ENCODE measurements at places on chromosomes 6 and 20. TPM values are rescaled to one million over a fixed set of nuclear protein-coding genes. Genes with fewer than 3 reads are reported as not detected.
A peak's percentile ranks its signal among the peaks of the same experiment; 100 is the strongest.

DNA sequence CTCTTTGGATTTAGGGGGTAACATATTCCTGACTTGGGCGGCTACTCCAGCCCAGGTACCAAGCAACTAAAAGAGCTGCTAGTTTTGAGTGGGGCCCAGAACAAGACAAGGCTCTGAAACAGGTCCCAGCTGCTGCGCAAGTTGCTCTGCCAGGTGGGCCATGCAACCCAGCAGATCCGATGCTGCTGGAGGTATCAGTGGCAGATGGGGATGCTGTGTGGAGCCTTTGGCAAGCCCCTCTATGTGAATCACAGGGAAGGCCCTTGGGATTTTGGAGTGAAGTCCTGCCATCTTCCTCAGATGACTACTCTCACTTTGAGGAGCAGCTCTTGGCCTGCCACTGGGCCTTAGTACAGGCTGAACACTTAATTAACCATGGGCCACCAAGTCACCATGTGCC is 43.7 kb upstream of the VSX1 start:
- H3K27me3 ChIP-seq = no peaks in the 10 kb centered on the region
- no peak for DNase-seq
- H3K36me3 ChIP-seq = no peaks in the 10 kb centered on the region
- H3K4me3 ChIP-seq = no peak overlapping the region
- H3K4me1 ChIP-seq = no peaks in the 10 kb centered on the region

DNA sequence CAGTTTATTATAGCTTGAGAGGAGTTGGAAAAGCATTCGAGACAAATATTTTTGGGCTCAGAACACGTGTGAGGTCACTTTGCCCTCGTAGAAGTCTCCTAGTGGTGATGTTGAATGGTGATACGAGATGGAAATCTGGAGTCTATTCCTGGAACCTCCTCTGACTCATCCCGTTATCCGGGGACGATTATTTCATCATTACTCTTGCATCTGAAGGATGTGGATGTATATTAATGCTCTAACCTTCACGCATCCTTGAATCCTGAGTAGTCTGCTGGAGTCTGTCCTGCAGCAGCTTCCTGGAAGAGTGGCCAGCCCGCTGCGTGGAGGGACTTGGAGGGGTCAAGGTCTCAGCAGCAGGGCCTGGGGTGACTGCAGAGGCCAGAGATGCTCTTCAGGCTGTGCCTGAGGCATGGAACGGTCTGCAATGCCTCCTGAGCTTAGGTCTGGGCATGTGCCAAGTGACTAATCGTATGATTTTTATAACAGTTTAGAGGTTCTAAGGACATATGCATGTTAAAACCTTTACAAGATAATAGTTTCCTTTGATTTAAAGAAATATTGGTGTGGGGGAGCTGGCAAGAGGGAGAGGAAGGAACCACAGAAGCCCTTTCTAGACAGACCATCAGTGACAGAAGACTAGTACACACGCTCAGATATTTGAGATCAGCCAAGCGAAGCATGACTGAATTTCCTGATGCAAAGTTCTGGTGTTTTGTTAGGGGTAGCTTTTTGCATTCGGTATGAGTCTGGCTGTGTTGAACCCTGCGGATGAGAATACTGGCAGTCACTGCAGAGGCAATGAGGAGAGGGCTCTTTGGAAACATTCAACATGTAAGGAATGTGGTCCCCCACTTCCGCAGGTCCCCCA is 400.2 kb downstream of the QKI start:
- H3K27me3 ChIP-seq = no peaks in the 10 kb centered on the region
- H3K4me1 ChIP-seq = no peaks in the 10 kb centered on the region
- no peaks in the 10 kb centered on the region for H3K36me3 ChIP-seq
- no peak overlapping the region for H3K4me3 ChIP-seq
- DNase-seq = no peak

DNA sequence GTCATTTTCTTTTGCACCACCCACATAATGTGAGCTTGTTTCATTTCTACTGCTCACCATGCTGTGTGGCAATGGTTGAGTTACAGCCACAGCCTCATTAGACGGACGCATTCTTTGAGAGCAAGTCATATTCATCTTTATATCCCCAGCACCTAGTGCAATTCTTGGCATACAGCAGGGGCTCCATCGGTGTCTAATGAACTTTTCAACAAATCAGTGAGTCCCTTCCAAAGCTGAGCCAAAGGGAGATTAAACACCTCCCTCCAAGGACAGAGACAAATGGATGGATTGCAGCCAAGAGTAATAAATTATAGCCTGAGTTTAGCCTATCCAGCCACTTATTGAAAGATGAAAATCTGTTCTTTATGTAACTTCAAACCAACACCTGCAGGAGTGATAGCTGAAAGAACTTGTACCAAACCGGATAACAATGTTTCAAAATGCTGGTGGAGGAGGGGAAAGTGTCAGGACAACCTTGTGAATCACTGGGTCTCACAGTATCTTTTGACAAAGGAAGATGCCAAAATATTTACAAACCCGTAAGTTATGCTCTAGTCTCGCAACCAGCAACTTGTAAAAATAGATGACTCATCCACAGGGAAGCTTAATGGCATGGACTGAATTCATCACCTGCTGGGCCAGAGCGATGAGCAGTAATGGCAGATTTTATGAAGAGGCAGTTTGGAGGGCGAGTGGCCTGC is 139.0 kb downstream of the PXDC1 start:
- no peak overlapping the region for H3K27ac ChIP-seq
- H3K36me3 ChIP-seq = no peaks in the 10 kb centered on the region
- peak; percentile 78 for DNase-seq
- no peak overlapping the region for H3K4me3 ChIP-seq
- H3K27me3 ChIP-seq = no peaks in the 10 kb centered on the region

The KLHDC3 gene
- 138 TPM for total RNA-seq

DNA sequence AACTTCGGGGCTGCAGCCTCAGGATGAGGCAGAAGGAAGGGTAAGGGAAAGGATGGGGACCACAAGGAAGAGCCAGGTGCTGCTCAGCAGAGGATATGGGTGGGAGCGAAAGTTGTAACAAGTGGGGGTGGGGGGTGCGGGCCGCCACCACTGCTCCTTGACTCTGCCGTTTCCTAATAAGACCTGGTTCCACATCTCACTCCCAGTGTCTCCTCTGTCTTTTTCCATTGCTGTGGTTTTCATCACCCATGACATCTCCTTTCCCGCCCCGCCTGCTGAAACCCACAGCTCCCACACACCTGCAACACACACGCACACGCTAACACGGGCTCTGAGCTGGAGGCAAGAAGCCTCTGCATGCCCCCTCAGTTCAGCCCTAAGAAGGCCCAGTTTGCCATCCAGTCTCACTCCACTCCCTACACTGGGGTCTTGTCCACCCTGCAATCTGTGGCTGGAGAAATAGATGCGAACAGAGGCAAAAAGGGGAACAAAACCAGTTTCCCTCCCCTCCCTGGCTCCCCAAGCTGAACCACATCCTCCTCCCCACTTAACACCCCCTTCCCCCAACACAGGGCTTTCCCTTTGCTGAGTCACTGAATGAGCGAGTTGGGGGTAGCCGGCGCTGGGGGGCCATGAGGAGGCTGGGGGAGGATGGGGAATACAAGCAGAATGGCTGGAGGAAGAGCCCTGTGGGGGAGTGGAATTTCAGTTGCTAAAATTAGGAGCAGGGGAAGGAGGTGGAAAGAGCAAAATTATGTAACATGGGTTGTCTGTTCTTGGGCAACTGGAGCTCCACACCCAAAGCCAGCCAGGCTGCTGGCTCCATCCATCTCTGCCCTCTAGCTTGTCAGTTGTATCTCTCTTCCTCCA is 11.5 kb downstream of the NFKBIL1 start:
- H3K4me1 ChIP-seq = no peaks in the 10 kb centered on the region
- no peak overlapping the region for H3K4me3 ChIP-seq
- no peak overlapping the region for H3K27ac ChIP-seq
- no peaks in the 10 kb centered on the region for H3K27me3 ChIP-seq

- H3K27ac ChIP-seq = no peak overlapping the region
- DNase-seq = no peak
- H3K4me1 ChIP-seq = peaks cover 7% of the 10 kb centered on the region
- H3K36me3 ChIP-seq = no peaks in the 10 kb centered on the region
- no peak overlapping the region for H3K4me3 ChIP-seq
- H3K27me3 ChIP-seq = no peaks in the 10 kb centered on the region
Measured at GRCh38 chr20:36850759-36851158, 25.2 kb upstream of the TLDC2 start.

The RNF217 gene
- total RNA-seq = 24.3 TPM

DNA sequence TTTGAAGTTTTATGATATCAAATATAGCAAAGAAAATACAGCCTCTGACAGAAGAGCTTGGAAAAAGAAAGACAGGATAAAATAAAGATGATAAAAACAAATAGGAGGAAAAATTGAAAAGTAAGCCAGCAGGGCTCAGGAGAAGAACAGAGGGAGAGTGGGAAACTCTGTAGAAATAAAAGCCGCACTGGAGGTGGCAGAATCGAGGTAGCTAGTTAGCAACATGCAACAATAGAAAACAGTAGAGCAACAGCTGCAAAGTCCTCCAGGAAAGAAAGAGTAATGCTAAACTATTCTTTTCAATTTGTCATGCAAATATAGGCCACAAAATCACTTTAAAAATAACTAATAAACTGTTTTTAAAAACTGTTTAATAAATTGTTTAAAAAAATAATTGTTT is 28.8 kb downstream of the HBS1L start:
- H3K4me1 ChIP-seq = no peaks in the 10 kb centered on the region
- DNase-seq = no peak
- H3K4me3 ChIP-seq = no peak overlapping the region
- H3K27ac ChIP-seq = no peak overlapping the region
- no peaks in the 10 kb centered on the region for H3K36me3 ChIP-seq

The SYNDIG1 gene
- 0.73 TPM for total RNA-seq

- peak; percentile 30 for DNase-seq
- H3K4me3 ChIP-seq = peak overlapping the region; percentile 31
- H3K4me1 ChIP-seq = no peaks in the 10 kb centered on the region
- H3K36me3 ChIP-seq = no peaks in the 10 kb centered on the region
- peak overlapping the region; percentile 45 for H3K27ac ChIP-seq
Measured at GRCh38 chr6:73388800-73389512, 5.7 kb upstream of the DDX43 start.

GRCh38 chr6:142935553-142936517 is 9.1 kb downstream of the HIVEP2 start:
- H3K27ac ChIP-seq = no peak overlapping the region
- H3K4me3 ChIP-seq = no peak overlapping the region
- H3K27me3 ChIP-seq = no peaks in the 10 kb centered on the region
- no peaks in the 10 kb centered on the region for H3K36me3 ChIP-seq

The OR2H1 gene
- not detected for total RNA-seq

DNA sequence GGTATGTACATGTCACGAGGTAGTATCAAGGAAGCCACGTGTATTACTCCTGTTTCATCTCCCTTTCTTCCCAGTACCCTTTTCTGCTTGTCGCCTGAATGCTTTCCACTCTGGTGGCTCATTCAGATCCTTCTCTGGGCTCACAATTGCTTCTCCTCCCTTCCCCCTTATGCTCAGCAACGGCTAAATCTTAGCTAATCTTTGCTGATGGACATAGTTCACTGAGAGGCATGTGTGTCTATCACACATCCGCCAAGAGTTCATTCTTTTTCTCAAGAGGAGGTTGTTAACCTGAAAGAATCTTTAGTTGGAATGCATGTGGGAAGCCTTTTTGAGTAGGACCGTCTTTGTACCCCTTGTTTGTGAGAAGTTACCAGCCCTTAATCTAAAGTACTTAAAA is 25.8 kb upstream of the MROH8 start:
- peaks cover 3% of the 10 kb centered on the region for H3K36me3 ChIP-seq
- no peaks in the 10 kb centered on the region for H3K4me1 ChIP-seq
- no peak for DNase-seq
- H3K4me3 ChIP-seq = no peak overlapping the region

DNA sequence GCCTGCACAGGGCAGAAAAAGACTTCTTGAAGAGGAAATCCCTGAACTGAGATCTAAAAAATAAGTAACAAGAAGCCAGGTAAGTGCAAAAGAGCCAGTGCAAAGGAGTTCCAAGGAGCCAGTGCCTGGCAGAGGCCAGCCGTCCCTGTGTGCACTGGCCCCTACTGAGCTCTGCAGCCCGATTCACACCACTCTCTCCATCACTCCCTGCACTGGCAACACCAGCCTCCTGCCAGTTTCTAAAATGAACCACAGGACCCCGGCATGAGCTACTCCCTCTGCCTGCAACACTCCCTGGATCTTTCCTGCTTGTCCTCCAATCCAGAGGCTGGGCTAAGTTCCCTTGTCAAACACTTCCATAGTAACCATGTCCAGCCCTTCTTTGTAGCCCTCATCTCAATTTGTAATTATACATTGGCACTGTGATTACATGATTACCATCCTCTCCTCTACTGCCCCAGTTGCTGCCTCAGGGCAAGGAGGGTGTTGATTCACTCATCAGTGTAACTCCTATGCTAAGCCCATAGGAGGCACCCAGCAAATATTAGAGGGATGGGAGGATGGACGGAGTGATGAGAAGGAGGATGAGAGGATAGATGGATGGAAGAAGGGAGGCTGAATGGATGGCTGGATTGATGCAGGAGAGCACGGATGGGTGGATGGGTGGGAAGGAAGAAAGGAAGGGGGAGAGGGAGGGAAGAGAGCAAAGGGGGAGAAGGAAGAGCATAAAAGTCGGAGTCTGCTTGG is 49.3 kb downstream of the SIRPA start:
- peaks cover 3% of the 10 kb centered on the region for H3K4me1 ChIP-seq
- H3K27me3 ChIP-seq = no peaks in the 10 kb centered on the region
- DNase-seq = no peak
- H3K36me3 ChIP-seq = no peaks in the 10 kb centered on the region

DNA sequence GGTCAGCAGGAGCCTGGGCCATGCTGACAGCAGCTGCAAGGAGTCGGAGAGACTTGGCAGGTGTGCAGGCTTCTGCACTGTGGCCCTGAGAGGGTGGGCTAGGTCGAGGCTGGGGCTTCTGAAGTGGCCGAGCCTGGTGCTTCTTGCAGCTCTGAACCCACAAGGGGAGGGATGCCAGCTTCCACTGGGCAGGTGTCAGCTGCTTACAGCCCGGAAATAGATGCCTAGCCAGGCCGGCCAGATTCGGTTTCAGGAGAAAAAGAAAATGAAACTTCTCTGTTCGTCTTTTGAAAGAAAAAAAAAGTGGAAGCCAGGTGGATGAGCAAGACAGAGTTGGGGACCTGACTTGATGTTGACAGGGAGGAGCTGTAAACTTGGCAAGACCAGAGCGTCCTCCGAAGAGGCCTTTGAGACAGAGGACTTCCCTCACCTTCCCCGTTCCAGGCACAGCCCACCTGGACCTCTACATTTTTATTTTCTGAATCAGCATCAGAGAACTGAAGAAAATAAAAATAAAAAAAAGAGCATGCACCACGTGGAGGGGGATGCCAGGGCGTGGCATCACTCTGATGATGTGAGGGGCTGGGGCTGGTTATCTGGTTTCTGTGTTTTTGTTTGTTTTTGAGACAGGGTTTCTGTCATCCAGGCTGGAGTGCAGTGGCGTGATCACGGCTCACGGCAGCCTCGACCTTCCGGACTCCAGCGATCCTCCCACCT is at the start of gene ZBP1:
Gene ZBP1 (minus strand): TSS at position 153 of the 717 bp plus-strand sequence. CDS start 131 bp downstream, at position 22.
- H3K27ac ChIP-seq = no peak within 1 kb of the TSS
- DNase-seq = peak; percentile 27
- no peaks in the 10 kb centered on the region for H3K27me3 ChIP-seq

DNA sequence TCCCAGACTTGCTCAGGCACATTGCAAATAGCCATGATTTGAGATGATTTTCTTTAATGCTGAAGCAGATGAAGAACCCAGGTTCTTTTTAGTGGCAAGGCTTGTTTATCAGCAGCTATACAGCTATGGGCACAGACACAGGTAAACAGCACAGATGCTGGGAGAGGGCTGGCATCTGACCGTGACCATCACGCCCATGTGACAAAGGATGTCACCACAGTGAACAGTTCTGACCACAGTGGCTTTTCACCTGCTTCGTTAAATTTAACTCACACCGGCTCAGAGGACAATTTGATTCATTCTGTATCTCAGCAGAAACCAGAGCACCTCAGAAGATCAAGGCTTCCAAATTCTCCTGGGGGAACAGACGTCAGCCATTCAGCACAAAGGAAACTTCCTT is 142.6 kb downstream of the CDH26 start:
- DNase-seq = no peak
- H3K4me3 ChIP-seq = no peak overlapping the region
- H3K27ac ChIP-seq = no peak overlapping the region
- H3K36me3 ChIP-seq = no peaks in the 10 kb centered on the region
- H3K27me3 ChIP-seq = no peaks in the 10 kb centered on the region
- H3K4me1 ChIP-seq = no peaks in the 10 kb centered on the region

All from prostate gland (tissue), 2 donors.